ENCODE measurements at places on chromosomes 5 and 9.

DNA sequence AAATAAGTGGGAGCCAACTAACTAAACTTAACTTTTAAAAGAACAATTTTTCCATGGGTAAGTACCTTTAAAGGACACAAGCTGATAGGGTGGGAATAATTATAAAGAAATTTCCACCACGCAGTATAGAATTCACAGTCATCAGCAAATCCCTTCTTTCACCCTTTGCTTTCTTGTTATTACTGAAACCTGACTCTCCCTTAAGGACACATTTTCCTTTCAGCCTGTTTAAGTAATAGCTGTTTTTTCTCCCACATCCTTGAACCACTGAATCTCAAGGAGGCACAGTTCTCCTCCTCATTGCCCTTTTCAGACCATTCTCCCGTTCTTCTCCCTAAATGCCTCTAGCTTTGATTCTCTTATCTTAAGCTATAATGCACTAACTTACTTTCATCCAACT is 6.3 kb downstream of the C5orf15 start:
- DNase-seq, result peak; percentile 44

DNA sequence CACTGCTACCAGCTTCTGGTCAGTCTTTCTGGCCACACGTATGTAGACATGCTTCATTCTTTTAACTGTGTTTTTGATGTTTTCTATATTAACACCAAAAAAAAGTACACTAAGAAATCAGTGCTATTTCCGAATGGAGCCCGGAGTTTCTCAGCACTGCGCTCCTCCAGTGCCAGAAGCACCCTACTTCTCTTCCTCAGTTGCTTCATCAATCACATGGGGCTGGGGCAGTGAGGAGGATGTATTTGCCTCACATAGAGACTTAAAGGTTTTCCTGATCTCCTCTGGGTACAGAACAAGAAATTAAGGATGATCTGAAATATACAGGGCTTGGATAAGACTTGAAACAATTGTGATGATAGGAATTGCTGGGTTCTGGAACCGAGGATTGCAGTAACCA is 148.0 kb downstream of the ERCC6L2 start:
- no peak for DNase-seq

GRCh38 chr9:89615661-89616060 is 10.8 kb downstream of the GADD45G start:
- no peak for DNase-seq

GRCh38 chr5:7478459-7478858 is 82.5 kb downstream of the ADCY2 start:
- no peak for DNase-seq

DNA sequence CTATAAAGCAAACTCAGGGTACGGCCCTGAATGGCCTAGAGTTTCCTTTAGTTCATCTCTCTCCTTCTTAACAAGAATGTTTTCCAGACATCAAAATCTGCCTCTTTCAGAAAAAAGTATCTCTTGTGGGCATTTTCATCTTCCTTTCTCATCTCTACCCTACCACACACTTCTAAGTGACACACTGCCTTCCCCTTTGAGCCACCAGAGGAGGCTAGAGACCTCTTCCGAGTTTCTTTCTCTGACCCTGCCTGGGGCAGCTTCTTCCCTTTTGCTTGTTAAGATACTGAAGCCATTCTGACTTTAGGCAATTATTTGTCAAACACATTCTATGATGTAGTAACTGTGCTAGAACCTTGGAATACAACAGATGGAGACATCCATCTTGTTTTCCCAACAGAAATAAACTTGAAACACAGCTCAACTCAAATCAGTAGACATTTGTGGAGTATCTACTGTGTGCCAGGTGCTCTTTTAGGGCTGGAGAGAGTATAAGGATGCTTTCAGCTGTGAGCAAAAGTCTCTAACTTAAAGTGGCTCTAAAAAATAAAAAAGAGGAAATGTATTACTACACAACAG is 8.6 kb upstream of the SV2C start:
- DNase-seq, result no peak

All from fibroblast of skin of back (primary cell).